Suppressor macrophage (primary cell): ENCODE measurements at places on chromosomes 1 and 21.

DNA sequence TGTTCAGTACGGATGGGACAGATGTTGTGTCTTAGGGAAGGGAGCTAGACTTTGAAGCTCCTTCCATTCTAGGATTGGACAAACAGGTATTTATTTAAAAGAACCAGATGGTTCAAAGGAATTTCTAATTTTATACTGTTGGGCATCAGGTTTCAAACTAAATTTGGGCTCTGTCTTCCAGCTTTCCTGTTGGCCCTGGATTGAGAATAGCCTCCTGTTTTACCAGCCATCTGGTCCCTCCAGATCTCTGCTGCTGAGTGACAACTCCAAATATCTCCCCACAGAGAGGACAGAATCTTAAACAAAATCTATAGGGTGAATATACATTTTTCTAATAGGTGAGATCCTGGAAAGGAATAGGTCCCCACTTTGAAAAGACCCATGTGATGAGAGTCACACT is 52.5 kb upstream of the CNIH3 start:
- DNase-seq, result no peak

DNA sequence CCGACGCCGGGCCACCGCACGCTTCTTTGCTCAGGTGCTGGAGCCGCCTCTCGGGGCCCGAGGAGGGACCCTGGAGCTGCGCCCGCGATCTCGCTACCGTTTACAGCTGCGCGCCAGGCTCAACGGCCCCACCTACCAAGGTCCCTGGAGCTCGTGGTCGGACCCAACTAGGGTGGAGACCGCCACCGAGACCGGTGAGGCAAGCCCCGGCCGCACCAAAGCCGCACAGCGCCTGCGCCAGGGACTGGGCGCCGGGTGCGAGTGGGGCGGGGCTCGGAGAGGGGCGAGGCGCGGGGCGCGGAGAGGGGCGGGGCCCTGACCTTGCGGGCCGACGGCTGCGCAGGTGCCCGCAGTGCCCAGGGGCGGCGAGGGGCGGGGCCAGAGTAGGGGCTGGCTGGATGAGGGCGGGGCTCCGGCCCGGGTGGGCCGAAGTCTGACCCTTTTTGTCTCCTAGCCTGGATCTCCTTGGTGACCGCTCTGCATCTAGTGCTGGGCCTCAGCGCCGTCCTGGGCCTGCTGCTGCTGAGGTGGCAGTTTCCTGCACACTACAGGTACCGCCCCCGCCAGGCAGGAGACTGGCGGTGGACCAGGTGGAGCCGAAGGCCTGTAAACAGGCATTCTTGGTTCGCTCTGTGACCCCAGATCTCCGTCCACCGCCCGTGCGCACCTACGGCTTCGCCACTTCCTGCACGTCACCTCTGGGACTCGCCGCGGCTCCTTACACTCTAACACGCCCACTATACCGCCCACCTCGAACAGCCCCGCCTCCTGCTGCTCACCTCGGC is 9.8 kb upstream of the CDC20 start:
- no peak for DNase-seq

DNA sequence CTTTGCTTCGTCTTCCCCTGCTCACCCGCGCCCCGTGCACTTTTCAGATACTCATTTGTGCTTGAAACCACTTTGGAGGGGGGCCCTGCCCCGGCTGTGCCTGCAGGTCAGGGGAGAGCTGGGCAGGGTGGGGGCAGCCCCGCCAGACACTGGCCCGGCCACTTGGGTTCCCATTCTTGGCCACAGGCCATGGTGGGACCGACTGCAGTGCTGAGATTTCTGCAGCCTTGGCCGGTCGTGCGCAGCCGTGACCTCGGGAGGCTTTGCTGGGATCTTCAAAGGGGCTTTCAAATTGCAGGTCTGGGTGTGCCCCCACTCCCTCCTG is 54.5 kb upstream of the TTC34 start:
- no peak for DNase-seq

DNA sequence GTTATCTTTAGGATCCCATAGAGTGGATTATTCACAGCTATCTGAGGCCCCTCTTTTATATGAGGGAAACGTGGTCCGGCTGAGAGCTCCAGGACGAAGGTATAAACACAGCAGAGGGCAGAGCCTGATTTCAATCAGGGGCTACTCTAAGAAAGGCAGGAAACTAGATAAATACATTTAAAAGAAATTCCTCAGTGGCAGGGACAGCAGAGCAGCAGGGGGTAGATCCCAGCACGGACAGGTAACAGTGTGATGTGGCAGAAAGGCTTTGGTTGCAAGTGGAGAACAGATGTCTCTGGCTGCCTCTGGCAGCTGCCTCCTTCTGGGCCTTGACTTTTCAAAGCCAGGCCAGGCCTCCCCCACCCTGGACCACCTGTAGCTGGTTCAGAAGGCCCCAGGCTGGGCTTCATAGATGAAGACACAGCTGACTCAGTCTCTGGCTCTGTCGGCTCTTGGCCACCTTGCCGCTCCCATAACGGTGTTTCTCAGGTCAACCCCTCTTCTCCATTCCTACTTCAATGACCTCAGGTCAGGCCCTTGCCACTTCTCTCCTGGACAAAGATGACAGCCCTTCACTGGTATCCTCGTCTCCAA is 43.8 kb downstream of the FAM78B start:
- no peak for DNase-seq

DNA sequence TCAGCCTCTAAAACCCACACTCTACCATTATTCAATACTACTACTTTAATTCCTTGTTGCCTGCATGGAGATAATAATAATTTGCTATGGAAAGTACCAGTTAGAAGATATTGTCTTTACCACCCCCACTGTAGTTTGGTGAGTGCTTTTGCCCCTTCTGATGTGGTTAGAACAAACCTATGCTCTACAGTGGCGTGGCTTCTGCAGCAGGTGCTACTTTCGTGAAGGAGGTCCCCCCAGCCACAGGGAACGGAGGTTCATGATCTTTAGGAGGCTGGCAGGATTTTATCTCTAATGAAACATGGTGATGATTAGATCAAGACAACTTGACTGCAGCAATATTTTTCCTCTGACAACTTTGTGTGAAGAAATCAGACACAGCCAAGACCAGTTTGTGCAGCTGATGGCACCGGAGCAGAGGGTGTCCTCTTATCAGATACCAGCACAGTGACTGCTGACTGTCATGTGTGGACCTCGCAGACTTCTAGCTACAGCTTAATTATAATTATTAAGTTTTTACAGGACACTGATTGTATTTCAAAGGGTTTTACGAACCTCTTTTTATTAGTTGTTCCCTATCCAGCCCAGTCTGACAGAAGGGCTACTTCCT is 10.7 kb upstream of the TCHH start:
- DNase-seq, result no peak

DNA sequence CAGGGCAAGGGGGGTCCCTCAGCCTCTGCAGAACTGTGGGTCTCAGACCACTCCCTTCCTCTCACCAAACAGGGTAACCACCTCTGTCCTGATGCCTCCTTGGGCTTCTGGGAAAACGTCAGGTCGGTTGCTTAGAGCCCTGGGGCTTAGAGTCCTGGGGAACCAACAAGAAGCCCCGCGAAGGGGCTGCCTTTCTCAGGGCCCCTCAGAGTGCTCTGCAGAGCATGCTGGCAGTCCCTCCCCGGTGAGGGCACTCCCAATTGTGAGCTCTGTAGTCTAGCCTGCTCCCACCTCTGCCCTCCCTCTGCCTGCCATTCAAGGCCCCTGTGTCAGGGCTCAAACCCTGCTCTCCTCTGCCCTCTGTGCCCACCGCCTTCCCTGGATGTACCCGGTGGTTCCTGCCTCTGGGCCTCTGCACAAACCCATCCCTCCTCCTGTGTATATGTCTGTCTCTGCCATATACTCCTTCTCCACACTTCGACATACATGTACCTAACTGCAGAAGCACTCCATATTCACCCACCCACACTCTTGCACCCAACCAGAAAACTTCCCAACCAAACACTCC is 92.3 kb downstream of the DMRTB1 start:
- DNase-seq, result no peak

GRCh38 chr1:54480525-54480848 is 67.5 kb upstream of the ACOT11 start:
- DNase-seq, result no peak
